ENCODE measurements at places on chromosomes 1 and 21. TPM values are rescaled to one million over a fixed set of nuclear protein-coding genes. Genes with fewer than 3 reads are reported as not detected.

Gene DDX59
- 12.4 TPM for total RNA-seq

Gene SPRR3
- total RNA-seq, result not detected

Gene KANK4
- total RNA-seq, result not detected

Gene DMRTA2
- total RNA-seq, result not detected
